ENCODE measurements at places on chromosomes 7 and 10.

GRCh38 chr7:95974108-95974507 is 201.8 kb downstream of the DYNC1I1 start:
- DNase-seq: no peak

DNA sequence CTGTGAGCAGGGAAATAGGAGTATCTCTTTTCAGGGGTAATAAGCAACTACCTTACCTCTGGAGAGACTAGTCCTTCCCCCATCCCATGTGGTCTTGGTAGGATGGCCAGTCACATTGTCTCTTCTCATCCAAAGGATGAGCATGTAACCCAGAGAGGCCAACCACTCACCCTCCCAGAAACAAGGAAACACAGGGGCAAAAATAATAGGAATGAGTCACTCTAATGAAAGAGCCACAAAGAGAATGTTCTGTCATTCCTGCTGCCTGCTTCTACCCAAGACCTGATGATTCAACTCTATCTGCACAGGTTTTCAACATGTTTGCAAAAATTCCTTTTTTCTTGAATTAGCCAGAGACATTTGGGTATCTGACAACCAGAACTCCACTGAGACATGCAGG is 99.3 kb upstream of the NFE2L3 start:
- DNase-seq: no peak

GRCh38 chr7:113915956-113916355 is 2.9 kb downstream of the PPP1R3A start:
- no peak for DNase-seq

GRCh38 chr7:2247141-2247995 is 5.3 kb downstream of the NUDT1 start:
- peak; percentile 75 for DNase-seq

GRCh38 chr10:59302381-59302780 is 60.0 kb downstream of the FAM13C start:
- DNase-seq: no peak

GRCh38 chr10:60572511-60573194 is 183.0 kb upstream of the ANK3 start:
- peak; percentile 57 for DNase-seq

GRCh38 chr7:114791771-114792170 is 130.1 kb upstream of the MDFIC start:
- DNase-seq: no peak

- DNase-seq: peak; percentile 92
Measured at GRCh38 chr10:69375307-69376151, 41.2 kb downstream of the TACR2 start.

DNA sequence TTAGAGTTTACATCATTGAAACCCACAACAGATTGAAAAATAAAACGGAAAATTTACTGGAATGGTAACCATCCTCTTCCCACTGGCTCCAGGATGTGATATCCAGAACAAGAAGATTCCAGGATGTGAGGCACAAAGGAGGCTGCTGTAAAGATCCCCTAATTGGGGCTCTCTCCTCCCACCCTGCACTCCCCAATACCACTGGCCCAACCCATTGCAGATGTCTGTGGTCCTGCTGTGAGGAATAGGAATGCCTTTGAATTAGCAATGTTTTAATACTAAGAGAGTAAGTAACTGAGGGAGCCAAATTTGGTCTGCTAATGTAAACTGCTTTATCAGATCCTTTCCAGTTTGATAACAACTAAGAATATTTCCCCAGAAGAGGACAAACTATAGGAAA is 225.9 kb upstream of the INHBA start:
- no peak for DNase-seq

- DNase-seq: no peak
Measured at GRCh38 chr7:148412691-148413090, 177.9 kb upstream of the C7orf33 start.

DNA sequence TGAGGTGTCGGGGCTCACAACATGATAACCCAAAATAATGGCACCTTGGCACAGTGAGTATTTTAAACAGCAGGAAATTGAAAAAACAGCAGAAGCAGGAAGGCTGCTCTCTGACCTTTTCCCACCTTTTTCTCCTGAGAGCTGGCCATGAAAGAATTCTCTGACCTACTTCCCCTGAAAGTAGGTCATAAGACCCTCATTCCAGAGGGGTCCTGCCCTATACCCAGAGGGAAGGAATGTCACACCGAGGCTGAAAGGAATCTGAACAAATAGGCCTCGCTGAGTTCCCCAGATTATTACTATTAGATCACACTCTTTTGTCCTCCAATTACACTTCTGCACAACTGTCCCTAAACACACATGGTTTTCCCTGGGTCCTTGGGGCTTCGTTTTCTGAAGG is 18.8 kb downstream of the CPVL start:
- no peak for DNase-seq

GRCh38 chr7:91088156-91088555 is 176.1 kb upstream of the FZD1 start:
- DNase-seq: no peak

DNA sequence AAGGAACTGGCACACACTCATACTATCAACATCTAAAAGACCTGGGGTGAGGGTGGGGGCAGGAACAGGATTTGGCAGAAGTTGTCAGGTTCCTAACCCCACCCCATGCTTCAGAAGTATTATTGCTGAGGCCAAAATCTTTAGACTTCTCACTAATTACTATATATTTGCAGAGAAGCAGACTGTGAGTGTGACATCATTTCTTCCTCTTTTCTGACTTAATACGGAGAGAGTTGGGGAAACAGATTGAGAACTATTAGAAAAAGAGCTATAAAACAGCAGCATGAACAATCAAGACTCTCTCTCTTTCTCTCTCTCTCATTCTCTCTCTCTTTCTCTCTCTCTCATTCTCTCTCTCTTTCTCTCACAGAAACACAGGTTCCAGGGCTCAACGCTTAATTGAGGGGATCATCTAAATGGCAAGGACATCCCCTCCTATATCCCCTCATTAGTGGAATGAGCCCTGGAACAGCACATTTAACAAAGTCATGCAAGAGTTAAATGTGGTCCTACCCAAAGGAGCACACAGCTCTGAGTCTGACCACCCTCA is 94.8 kb downstream of the KCNMA1 start:
- no peak for DNase-seq

DNA sequence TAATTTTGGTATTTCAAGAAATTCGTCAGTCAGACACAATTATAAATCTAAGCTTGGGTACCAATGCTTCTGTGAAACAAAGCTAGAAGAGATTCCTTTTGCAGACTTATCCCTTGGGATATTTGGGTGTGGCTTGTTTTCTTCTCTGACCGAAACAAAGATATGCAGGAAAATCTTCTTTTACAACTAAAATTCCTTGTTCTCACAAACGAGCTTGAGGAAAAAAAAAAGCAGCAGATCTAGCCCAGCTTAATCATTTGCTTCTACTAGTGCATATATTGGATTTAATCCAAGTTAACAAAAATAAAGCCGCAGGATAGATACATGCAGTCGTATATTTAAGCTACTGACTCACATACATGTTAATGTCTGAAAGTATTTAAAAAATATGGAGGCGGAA is 104.2 kb downstream of the PRTFDC1 start:
- no peak for DNase-seq

GRCh38 chr10:48289501-48290238 is 15.2 kb upstream of the FRMPD2 start:
- DNase-seq: peak; percentile 82

DNA sequence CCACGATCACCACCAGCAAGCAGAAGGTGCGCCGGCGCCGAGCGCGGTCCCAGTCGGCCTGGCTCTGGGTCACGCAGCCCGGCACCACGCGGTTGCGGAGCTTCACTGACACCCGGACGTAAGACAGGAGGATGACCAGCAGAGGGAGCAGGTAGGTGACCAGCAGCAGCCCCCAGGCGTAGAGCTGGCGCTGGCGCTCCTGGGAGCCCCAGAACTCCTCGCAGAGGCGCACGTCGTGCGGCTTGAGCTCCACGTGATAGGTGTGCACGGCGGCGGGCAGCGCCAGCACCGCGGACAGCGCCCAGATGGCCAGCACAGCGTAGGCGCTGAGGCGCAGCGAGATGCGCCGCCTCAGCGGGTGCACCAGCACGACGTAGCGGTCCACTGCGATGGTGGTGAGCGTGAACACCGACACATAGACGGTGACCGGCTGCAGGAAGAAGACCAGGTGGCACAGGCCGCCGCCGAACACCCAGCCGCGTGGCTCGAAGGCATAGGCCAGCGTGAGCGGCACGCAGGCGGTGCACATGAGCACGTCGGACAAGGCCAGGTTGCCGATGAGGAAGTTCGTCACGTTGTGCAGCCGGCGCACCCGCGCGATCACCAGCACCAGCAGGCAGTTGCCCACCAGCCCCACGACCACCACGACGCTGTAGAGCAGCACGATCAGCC is 920 bp downstream of the PRLHR start:
- DNase-seq: peak; percentile 97

- no peak for DNase-seq
Measured at GRCh38 chr7:107982042-107982840, 20.7 kb downstream of the LAMB1 start.

DNA sequence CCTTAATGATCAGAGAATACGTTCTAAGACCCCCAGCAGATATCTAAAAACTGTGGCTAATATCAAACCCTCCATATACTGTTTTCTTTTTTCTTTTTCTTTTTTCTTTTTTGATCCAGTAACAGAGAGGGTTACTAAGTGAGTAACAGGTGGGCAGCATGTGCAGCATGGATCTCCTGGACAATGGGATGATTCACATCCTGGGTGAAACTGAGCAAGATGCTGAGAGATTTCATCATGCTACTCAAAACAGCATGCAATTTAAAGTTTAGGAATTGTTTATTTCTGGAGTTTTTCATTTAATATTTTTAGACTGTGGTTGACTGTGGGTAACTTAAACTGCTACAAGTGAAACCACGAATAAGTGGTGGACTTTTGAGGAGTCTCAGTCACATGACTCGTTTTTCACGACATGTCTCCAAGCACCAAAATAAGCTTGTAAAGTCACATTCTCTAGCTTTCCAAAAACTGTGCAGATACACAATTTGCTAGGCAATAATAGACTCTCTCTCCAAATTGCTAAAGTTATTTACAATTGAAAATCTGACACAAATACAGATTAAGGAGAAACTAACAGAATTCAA is 716.2 kb downstream of the NXPH1 start:
- no peak for DNase-seq

DNA sequence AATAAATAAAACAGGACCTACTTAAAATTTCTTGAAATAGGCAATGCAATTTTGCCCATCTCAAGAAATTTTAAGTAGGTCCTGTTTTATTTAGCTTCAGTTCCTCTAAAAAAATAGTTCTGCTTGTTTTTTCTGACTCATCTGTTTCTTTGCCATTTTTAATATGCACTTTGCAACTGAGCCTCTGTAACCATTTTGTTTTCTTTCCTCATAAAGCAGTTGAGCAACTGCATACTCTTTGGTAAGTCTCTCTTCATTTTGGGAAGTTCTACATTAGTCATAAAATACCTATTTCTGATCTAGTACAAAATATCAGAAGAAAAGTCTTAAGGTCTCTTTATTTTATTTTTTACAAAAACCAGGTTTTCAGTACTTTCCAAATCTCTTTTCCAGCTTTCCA is 18.0 kb downstream of the TAS2R40 start:
- DNase-seq: no peak

GRCh38 chr7:153072806-153073205 is 313.3 kb downstream of the ACTR3B start:
- no peak for DNase-seq
